ENCODE measurements at places on chromosomes 3 and 15. TPM values are rescaled to one million over a fixed set of nuclear protein-coding genes. Genes with fewer than 3 reads are reported as not detected.

DNA sequence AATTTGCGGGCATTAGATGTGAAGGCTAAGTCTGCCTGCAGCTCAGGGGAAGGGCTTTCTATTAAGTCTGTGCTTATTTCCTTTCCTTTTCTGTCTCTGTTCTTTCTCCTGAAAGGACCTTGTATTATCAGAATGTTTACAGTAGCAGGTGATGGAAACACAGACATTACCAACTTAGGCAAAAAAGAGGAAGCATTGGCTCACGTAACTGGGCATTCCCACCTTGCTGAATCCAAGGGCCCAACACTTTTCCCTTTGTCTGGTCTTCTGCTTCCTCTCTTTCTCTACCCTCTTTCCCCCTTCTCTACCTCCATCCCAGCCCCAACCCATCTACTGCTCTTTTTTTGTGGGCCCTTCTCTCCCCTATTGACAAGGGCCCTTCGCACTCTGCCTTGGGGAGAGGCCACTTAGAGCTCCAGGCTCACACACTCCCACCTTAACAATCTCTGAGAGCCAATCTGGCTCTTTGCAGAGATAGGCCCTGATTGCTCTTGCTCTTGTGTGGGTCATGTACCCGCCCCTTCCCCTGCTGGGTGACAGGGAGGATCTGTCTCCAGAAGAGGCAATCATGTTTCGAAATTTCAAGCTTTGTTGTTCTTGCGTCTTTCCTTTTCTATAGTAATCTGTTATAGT, 35.0 kb downstream of the ACAA1 start:
- DNase-seq: no peak
- no peaks in the 10 kb centered on the region for H3K36me3 ChIP-seq
- H3K27ac ChIP-seq: no peak overlapping the region
- H3K4me1 ChIP-seq: no peaks in the 10 kb centered on the region
- H3K27me3 ChIP-seq: peaks cover 11% of the 10 kb centered on the region

Gene SIDT1
- 31.6 TPM for total RNA-seq

DNA sequence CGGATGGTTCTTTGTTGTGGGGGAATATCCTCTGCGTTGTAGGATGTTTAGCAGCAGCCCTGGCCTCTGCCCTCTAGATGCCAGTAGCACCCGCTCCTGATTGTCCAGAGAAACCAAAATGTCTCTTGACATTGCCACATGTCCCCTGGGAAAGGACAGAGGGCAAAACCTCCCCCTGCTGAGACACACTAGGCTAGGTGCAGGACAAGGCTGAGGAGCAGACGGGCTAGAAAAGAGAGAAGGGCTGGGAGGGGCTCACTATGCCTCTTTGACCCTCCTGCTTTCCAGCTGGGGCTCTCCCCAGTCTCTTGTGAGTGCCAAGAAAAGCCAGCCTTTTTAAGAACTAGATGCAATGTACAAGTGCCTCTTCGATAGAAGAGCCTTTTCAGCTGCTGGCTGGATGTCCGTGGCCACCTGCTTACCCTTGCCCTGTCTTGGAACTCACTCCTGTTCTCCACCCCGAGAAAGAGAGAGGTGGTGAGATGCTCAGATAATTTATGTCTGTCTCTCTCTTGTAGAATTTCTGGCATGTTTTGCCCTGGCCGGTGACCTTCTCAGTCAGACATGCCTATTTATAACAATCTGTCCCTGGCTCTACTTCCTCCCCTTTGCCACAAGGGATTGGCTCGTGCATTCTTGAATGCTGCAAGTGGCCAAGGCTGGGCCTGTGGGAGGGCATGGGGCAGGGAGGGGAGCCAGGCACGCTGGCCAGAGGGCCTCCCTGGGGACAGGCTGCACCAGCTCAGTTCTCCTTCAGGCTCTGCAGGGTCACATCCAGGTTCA, 142.6 kb downstream of the RPLP1 start:
- H3K4me3 ChIP-seq: no peak overlapping the region
- DNase-seq: no peak
- no peaks in the 10 kb centered on the region for H3K36me3 ChIP-seq
- H3K27me3 ChIP-seq: peaks cover 15% of the 10 kb centered on the region

- no peaks in the 10 kb centered on the region for H3K27me3 ChIP-seq
- H3K27ac ChIP-seq: no peak overlapping the region
- H3K4me3 ChIP-seq: no peak overlapping the region
- H3K4me1 ChIP-seq: peaks cover 57% of the 10 kb centered on the region
- H3K36me3 ChIP-seq: no peaks in the 10 kb centered on the region
Observed at GRCh38 chr3:151275091-151275490, 3.3 kb downstream of the P2RY14 start.

Gene PPP1R14D
- not detected for total RNA-seq

DNA sequence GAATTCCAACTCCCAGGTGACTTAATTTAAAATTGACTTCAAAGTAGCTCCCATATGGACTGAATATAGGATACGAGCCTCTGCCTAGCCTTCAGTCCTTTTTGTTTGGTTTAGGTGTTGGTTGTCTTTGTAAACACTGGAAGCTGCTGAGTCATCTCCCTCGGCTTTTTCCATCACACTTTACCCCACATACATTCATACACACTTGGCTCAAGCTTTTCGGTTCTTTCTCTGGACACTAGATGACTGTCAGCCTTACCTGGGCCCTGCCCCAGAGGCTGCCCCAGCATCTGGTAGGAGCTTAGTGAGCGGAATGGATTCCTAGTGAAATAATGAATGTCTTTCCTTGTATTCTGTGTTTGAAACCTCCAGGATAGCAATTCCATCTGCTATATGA, 201.5 kb upstream of the IL12A start:
- no peaks in the 10 kb centered on the region for H3K4me1 ChIP-seq
- H3K27ac ChIP-seq: no peak overlapping the region
- peaks cover 9% of the 10 kb centered on the region for H3K27me3 ChIP-seq
- no peak for DNase-seq

Gene ADPGK
- 91.4 TPM for total RNA-seq

Gene SI
- total RNA-seq: not detected

GRCh38 chr3:132659365-132660051, at the start of gene ACAD11:
Gene ACAD11, minus strand, starts transcription at chr3:132659809. Its CDS starts 58 bp downstream, at chr3:132659751.
- peaks cover 7% of the 10 kb centered on the region for H3K36me3 ChIP-seq
- peak within 1 kb of the TSS; percentile 92 for H3K4me3 ChIP-seq
- DNase-seq: peak; percentile 21
- H3K27ac ChIP-seq: peak within 1 kb of the TSS; percentile 98

Gene GP9
- total RNA-seq: not detected

Gene KNG1
- not detected for total RNA-seq

Gene LRRN1
- 0.46 TPM for total RNA-seq

DNA sequence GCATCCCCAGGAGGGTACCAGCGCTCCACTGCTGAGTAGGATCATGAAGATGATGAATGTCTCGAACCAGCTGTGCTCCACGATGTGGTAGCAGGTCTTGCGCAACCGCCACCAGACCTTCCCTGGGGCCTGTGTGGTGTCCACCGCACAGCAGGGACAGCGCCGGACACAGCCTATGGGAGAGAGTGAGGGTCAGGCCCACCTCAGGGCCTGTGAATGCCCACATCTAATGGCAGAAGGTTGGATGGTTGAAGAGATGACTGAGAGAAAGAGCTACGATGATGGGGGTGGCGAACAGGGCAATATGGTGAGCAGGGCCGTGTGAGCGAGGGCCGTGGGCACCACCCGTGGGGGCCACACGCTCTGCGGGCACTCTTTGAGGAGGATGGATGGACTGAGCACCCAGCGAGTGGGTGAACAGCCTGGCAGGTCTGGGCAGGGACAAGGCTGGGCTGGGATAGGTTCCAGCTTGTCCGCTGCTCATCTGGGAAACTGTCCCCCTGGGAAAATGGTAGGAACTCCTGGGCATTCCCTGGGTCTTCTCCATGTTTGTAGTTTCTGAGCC, 74.1 kb downstream of the SCN5A start:
- no peak overlapping the region for H3K27ac ChIP-seq
- peak; percentile 2 for DNase-seq
- no peak overlapping the region for H3K4me3 ChIP-seq

- H3K27me3 ChIP-seq: no peaks in the 10 kb centered on the region
- no peak overlapping the region for H3K27ac ChIP-seq
- peaks cover 2% of the 10 kb centered on the region for H3K4me1 ChIP-seq
Observed at GRCh38 chr3:7749931-7750695, 751.5 kb upstream of the LMCD1 start.

GRCh38 chr3:37987315-37987697, 3.3 kb upstream of the VILL start:
- no peak overlapping the region for H3K4me3 ChIP-seq
- no peak overlapping the region for H3K27ac ChIP-seq
- H3K27me3 ChIP-seq: no peaks in the 10 kb centered on the region
- no peaks in the 10 kb centered on the region for H3K36me3 ChIP-seq
- peaks cover 5% of the 10 kb centered on the region for H3K4me1 ChIP-seq

Gene SLC28A1
- not detected for total RNA-seq

Gene AGBL1
- total RNA-seq: not detected

DNA sequence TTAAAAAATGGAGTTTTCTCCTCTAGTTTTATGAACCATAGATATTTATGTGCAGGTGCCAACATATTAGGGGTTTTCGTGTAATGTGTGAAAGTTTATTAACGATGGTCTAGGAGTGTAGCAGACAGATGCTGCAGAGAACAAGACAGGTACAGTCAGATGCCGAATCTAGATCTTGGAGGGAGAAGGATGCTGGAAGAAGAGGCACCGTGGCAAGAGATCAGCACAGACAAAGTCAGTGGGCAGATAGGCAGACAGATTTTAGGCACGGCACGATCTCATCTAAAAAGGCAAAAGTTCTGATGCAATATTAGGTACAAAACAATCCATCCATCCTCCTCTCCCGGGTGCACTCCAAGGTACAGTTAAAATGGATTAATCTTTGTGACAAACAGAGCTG, 161.6 kb downstream of the TIGIT start:
- H3K4me3 ChIP-seq: no peak overlapping the region
- DNase-seq: no peak
- H3K27me3 ChIP-seq: peaks cover 2% of the 10 kb centered on the region
- H3K4me1 ChIP-seq: peaks cover 3% of the 10 kb centered on the region
- H3K27ac ChIP-seq: no peak overlapping the region

DNA sequence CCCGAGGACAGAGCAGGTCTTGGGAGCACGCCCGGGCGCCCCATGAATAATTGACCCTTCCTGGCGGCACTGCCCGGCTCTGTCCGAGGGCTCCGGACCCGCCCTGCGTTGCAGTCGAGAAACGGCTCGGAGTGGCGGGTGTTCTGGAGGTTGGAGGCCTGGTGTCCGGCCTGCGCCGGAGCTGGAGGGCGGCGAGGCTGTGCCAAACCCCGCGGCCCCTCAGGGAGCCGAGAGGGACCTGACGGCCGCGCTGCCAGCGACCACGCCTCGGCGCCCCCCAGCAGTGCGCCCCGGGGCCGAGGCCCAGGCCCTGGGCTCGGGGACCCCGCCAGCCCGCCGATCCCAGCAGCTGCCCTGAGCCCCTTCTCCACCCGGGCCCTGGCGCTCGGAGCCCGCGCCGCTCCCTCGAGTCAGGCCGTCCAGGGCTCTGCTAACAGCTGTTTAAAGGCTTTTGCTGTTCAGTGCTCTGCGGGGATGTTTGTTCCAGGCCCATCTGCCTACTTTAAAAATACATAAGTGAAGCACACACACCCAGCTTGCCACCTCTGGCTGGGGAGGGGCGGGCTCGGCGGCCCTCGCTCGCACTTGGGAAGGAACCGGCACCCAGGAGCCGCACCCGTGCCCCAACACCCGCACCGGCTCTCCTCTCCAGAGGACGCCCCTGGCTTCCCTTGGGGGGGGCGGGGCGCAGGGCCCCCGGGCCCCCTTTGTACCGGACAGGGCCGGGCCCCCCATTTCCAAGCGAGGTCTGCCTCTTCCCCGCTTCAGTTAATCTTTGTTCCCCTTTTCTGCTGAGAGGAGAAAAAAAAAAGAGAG, 730 bp upstream of the ZNF710 start:
- H3K4me3 ChIP-seq: peak overlapping the region; percentile 97
- H3K27ac ChIP-seq: peak overlapping the region; percentile 97
- peaks cover 11% of the 10 kb centered on the region for H3K36me3 ChIP-seq
- peaks cover 42% of the 10 kb centered on the region for H3K4me1 ChIP-seq

- no peak overlapping the region for H3K27ac ChIP-seq
- H3K36me3 ChIP-seq: no peaks in the 10 kb centered on the region
- no peaks in the 10 kb centered on the region for H3K4me1 ChIP-seq
Observed at GRCh38 chr15:73395671-73396070, 26.9 kb upstream of the HCN4 start.

DNA sequence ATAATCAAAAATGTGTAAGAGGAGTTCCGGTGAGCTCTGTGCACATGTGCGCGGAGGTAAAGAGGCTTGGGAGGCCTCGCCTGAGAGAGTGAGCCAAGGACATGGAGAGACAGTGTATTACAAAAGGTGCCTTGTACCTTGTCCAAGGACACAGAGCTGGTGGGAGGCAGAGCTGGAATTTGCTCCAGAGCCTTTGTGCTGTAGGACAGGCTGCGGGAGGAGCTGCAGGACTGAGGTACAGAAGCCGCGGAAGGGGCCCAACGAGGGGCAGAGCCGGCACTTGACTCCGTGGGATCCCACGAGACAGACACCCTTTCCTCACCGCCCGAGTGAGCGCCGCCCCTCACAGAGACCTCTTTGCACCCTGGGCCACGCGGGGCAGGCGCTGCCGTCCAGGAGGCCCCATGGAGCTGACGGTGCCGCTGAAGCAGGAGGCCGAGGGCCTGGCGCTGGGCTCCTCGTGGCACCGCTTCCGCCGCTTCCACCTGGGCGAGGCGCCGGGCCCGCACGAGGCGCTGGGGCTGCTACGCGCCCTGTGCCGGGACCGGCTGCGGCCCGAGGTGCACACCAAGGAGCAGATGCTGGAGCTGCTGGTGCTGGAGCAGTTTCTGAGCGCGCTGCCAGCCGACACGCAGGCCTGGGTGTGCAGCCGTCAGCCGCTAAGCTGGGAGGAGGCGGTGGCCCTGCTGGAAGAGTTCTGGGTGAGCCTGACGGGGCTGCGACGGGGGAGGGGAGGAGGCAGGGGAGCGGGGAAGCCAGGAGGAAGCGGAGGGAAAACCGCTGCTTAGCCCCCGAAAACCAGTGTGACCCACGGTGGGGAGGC, 68.7 kb downstream of the SLTM start:
- H3K4me1 ChIP-seq: peaks cover 27% of the 10 kb centered on the region
- no peak for DNase-seq
- no peak overlapping the region for H3K4me3 ChIP-seq
- no peaks in the 10 kb centered on the region for H3K36me3 ChIP-seq
- H3K27me3 ChIP-seq: peaks cover 7% of the 10 kb centered on the region

GRCh38 chr3:46206282-46207015, 1.7 kb downstream of the CCR1 start:
- peak overlapping the region; percentile 63 for H3K4me3 ChIP-seq
- H3K36me3 ChIP-seq: peaks cover 24% of the 10 kb centered on the region
- H3K4me1 ChIP-seq: peaks cover 53% of the 10 kb centered on the region

GRCh38 chr3:98020412-98020811, 14.7 kb downstream of the GABRR3 start:
- DNase-seq: no peak
- H3K4me1 ChIP-seq: peaks cover 15% of the 10 kb centered on the region
- H3K27ac ChIP-seq: no peak overlapping the region
- no peaks in the 10 kb centered on the region for H3K36me3 ChIP-seq
- H3K27me3 ChIP-seq: no peaks in the 10 kb centered on the region

Gene ADIPOQ
- not detected for total RNA-seq

- H3K27me3 ChIP-seq: no peaks in the 10 kb centered on the region
- H3K4me1 ChIP-seq: peaks cover 28% of the 10 kb centered on the region
- no peak overlapping the region for H3K4me3 ChIP-seq
Observed at GRCh38 chr15:44647036-44647435, 16.4 kb downstream of the SPG11 start.

GRCh38 chr3:48436477-48436787, 3.5 kb downstream of the CCDC51 start:
- H3K27me3 ChIP-seq: no peaks in the 10 kb centered on the region
- DNase-seq: no peak
- peaks cover 28% of the 10 kb centered on the region for H3K36me3 ChIP-seq
- H3K4me1 ChIP-seq: peaks cover 30% of the 10 kb centered on the region

GRCh38 chr3:183518491-183519251, 36.8 kb downstream of the KLHL6 start:
- peaks cover 63% of the 10 kb centered on the region for H3K36me3 ChIP-seq
- H3K27ac ChIP-seq: peak overlapping the region; percentile 63
- H3K27me3 ChIP-seq: no peaks in the 10 kb centered on the region
- peaks cover 64% of the 10 kb centered on the region for H3K4me1 ChIP-seq
- peak overlapping the region; percentile 6 for H3K4me3 ChIP-seq
